ENCODE measurements at places on chromosomes 5 and 9.

GRCh38 chr5:57137401-57137800, 36.5 kb upstream of the GPBP1 start:
- DNase-seq: no peak

GRCh38 chr9:111147041-111147440, 108.8 kb upstream of the LPAR1 start:
- no peak for DNase-seq

DNA sequence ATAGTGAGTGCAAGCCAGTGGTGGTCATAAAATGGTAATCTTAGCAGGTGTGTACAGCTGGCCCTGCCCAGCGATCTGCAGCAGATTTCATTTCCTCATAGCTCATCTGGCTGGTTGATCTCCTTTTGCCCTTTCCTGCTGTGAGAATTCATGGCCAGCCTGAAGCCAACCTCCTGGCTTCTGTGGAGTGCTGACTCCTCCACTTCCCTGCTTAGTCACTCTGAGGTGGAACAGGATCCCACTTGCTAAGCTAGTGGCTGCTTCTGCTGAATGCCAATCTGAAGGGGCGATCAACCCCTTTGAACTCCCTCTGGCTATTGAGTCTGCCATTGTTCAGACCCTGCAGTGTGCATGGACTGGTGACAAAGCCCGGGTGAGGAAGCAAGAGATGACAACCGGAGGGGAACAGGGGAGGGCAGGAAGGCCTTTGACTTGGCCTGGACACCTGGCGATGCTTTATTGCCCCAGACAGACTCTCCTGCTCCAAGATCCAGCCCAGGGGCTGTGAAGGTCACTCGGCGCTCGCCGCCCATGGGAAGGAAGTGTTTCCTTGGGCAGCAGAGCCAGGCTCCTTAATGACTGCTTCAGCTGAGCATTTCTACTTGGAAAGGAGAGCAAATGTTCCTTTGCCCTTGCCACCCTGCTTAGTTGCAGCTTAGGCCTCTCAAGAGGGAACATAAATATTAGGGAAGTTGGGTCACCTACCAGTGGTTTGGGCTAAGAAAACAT, 341.1 kb downstream of the ZSWIM6 start:
- no peak for DNase-seq

DNA sequence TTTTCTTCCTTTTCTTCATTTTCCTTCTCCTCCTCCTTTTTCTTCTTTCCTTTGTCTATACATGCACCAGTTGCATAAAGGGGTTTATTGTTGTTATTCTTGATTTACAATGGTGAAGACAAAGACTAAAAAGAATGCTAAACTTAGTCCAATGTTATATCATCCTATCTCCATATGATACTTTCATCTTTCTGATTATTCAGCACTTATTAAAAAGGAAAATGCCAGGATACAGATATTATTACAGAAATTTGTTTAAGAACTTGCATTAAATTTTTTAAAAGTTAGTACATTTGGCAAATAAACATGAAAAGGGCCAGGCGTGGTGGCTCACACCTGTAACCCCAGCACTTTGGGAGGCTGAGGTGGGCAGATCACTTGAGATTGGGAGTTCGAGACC, 1074.9 kb downstream of the EFNA5 start:
- no peak for DNase-seq

Data from heart right ventricle (tissue), 16 donors.